NCI-H1048 (cell line): ENCODE measurements at places on chromosomes 11 and 22.

DNA sequence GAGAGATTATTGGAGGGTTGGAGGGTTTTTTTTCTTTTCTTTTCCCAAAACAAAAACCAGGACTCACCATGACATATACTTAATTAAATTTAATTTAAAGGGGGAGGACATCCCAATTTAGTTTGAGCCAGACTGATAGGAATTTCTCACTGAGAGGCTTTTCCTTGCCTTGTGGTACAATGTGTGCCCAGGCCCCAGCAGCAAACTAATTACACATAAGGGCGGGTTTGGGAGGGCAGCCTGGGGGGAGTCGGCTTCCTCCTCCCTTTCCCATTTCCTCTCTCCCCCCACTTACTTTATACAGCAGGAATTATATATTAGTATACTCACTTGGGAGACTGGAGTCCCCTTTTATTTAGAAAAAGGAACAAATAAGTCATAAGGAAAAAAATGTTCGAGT lies 2.9 kb downstream of the TEAD1 start:
- DNase-seq = no peak

DNA sequence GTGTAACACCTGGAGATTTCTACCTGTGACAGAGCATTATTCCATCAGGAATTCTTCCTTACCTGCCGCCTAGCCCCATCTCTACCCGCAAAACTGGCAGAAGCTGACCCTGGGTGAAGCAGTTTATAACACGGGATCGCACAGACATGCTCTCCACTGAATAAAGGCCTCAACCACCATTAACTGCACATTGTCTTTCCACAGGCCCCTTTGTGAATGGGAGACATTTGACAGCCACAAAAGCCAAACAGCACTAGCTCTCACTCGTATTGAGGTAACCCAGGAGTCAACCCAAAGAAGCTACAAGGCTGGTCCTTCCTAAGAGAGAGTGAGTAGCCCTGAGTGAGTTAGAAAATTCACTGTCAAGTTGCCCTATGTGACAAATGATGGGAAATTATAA lies 135.6 kb downstream of the RCN1 start:
- no peak for DNase-seq

DNA sequence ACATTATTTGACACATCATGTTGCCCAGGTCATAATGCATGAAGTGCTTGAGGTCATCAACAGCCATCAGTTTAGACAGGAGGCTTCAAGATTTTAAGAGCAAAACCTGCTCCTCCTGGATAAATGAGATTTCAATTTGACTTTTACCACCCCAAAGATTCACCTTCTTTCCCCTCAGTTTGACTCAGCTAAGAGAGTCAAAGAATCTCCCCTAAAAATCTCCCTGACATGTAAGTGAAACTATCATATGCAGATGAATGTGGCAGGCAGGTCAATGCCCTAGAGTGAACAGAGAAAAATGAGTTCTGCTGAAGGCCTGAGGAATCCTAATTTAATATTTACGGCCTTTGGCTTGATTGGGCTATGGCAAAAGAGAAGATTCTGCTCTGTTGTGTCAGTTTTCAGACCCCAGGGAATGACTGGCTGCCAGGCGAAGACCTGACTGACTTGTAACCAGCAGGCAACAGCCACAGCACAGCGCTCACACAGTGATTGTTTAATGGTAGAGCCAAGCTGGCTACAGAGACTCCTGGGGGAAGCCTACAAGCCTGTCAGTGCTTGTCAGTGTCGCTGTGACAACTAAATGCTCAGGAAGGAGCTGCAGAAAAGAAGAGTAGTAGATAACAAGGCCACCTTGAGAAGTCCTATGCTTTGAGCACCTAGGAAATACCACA lies 491.2 kb upstream of the LRRC4C start:
- no peak for DNase-seq

DNA sequence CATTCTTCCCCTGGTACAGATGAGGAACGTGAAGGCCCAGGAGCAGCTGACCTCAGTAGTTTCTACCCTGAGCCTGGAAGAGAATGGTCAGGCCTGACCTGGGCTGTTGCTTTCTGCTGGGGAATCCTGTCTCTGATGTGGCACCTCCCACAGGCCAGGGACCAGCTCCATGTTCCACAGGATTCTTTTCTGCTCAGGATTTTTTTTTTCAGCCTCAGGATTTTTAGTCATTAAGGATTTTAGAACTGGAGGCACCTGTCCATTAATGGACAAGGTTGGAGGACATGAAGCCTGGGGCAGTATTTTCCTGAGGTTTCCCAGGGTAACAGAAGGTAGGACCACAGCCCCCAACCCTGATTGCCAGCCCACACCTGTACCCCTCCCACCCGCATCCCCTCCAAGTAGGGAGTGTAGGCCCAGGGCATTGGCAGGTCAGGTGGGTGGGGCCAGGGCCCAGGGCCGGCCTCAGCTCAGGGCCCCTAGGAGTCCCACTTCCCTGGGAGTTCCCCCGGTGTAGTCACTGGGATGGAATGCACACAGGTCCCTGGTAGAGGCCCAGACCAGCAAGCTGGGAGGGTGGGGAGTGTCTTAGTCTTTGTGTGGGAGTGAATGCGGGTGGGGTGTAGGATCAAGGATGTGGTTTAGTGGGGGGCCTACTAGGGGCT lies 16.1 kb downstream of the BIK start:
- DNase-seq = no peak

DNA sequence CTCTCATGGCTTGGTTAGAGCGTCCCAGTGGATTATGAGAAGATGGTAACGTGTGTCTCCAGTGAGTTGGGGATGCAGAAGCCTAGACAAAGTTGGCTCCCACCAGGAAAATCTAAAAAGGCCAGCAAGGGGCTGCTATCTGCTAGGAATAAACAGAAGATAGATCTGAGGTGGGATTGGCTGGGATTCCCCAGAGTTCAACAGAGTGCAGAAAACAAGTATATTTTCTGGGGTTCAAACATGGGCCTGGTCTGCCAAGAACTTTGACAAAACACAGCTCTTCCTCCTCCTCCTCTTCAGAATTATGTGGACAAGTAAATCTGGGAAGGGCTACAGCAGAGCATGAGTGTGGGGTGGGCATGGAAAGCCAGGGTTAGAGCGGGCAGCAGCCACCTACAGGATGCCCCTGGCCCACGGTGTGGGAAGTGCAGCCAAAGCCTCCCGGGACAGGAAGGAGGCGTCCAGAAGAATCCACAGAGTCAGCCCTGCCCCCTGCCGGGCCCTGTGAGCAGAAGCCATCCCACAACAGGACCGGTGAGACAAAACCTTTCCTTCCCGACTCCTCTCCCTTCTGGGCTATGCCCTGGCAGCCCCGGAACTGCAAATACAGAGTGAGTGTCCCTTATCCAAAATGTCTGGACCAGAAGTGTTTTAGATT lies 67.1 kb downstream of the CD82 start:
- DNase-seq = no peak

DNA sequence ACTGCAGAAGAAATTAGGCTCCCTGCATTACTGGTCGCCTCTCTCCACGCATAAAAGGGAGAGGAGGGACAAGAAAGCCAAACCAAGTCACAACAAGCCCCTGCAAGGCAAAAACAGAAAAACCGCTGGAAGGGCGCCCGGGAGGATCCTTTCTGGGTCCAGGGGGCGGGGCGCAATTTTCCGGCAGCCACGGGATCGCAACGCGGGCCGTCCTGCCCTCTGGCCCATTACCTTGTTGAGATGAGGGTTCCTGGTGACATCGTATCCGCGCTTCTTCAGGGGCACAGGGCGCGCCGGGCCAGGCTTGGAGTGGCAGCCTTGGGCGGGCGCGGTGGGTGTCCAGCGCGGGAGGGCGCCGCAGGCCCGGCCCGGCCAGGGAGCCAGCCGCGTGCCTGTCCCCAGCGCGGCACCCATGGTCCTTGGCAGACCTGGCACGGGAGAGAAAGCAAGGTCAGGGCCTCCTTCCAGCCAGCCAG lies 847 bp downstream of the ME3 start:
- DNase-seq = no peak

DNA sequence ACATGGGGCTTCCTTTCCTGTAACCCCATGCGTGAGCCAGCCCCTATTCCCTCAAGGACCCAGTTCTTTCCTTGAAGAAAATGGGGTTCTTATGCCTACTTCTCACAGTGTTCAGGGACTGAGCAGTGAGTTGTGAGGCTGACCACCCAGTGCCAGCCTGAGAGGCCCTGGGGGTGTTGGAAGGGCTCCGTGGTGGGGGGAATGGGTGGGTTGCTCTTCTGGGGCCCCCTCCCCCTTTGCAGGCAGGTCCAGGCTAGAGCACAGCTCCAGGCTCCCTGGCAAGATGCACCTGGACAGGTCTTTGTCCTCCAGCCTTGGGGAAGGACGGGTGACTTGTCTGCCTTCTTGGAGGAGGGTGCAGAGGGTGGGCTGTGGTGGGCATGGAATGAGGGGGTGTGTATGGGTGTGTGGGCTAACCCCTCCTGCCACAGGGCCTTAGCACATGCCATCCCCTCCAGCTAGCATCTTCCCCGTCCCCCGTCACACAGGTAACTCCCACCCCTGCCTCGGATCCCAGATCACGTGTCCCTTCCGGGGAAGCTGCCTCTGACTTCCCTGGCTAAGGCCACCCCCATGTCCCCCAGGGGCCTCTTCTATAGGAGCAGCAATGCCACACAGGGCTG lies 64.6 kb downstream of the MYEOV start:
- DNase-seq = no peak

GRCh38 chr22:32994041-32994830 lies 63.9 kb downstream of the SYN3 start:
- DNase-seq = no peak

DNA sequence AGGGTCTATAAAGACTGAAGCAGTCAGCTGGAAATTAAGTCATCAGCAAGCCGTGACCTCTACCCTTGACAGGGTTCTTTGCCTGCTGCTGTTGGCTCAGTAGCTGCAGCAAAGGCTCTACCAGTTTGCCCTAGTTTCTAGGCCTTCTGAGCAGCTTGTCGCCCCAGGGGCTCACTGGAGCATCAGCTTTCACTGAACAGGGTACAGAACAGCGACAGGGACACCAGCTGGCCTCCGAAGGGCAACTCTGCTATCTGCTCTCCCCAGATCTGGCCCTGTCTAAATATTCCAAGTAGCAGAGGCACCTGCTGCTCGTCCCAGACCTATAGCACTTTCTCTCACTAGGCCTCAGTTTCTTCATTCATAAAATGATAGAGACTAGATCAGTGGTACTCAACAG lies 42.4 kb downstream of the SMCO4 start:
- DNase-seq = no peak

- no peak for DNase-seq
Measured at GRCh38 chr11:14793546-14793945, 98.5 kb downstream of the CYP2R1 start.

GRCh38 chr11:35567737-35568465 lies 42.5 kb upstream of the PAMR1 start:
- no peak for DNase-seq

DNA sequence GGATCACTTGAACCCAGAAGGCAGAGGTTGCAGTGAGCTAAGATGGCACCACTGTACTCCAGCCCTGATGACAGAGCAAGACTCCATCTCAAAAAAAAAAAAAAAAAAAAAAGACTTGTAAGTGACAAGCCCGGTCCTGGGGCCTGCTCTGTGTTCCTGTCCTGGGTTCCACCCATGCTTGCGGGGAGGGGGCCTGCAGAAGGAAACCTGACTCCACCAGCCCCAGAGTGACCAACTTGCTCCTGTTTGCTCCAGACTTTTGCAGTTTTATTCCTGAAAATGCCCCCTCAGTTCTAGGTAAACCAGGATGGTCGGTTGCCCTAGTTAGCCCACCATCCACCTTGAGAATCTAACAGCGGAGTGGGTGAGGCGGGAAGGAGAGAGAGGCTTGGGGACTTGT lies 10.1 kb upstream of the LRP5 start:
- DNase-seq = no peak

- DNase-seq = no peak
Measured at GRCh38 chr11:24064309-24064903, 432.4 kb upstream of the LUZP2 start.

GRCh38 chr22:44179196-44179988 lies 1.3 kb upstream of the PARVG start:
- DNase-seq = no peak

- no peak for DNase-seq
Measured at GRCh38 chr22:36544107-36544620, 15.2 kb upstream of the EIF3D start.

DNA sequence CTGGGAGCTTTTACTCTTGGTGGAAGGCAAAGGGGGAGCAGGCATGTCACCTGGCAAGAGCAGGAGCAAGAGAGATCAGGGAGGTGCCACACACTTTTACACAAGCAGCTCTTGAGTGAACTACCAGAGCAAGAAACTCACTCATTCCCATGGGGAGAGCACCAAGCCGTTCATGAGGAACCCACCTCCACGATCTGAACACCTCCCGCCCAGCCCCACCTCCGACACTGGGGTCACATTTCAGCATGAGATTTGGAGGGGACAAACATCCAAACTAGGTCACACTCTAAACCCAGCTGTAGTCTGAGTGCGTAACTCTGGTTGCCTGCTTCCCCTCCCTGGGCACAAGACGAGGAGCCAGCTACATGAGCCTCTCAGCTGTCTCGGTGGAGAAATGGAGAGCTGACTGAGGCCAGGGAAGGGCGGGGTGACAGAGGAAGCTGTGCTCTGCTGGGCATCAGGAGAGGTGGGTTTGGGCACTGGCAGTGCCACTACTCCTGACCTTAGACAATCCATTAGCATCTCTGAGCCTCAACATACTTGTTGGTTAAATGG lies 134.6 kb downstream of the PKNOX2 start:
- no peak for DNase-seq

GRCh38 chr11:130673698-130674097 lies 225.3 kb downstream of the ADAMTS15 start:
- no peak for DNase-seq

- DNase-seq = no peak
Measured at GRCh38 chr22:36311386-36312085, 58.6 kb downstream of the APOL1 start.

DNA sequence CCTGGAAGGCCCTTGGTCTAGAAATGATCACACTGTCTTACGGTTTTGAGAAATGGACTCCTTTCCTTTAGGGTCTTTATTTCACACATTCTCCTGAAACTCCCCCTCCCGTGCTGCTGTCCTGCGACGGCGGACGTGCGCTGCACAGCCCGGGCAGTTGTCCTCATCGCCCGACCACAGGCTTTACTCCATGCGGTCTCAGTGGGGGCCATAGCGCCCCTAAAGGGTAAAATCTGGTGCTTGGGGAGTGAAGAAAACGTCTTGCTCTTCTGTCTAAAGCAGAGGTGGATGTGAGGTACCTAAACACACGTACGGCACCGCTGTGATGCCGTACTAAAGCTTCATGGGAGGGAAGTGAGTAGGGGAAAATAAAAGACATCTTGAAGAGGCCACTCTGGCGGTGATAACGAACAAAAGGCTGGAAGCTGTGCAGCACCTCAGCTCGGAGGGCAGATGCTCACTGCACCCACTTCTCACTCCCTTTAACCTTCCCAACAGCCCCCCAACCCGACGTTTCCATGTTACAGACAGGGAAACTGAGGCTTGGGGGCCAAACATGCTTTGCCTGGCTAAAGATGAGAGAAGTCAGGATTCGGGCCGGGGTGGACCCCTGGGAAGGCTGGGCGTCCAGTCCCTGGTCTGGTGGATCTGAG lies 22.6 kb downstream of the MPPED1 start:
- DNase-seq = no peak
